ENCODE measurements at places on chromosomes 1 and 21. TPM values are rescaled to one million over a fixed set of nuclear protein-coding genes. Genes with fewer than 3 reads are reported as not detected.

The LRRC3 gene
- total RNA-seq: 1.5 TPM

GRCh38 chr1:40438391-40439015 is 11.8 kb upstream of the ZFP69B start:
- no peak for DNase-seq

The GPR153 gene
- 12.2 TPM for total RNA-seq

GRCh38 chr1:147769106-147769505 is 8.7 kb upstream of the GJA5 start:
- no peak for DNase-seq

The EFNA3 gene
- total RNA-seq: 1.2 TPM

GRCh38 chr1:29669158-29669871 is 433.0 kb downstream of the PTPRU start:
- no peak for DNase-seq

Measured in urinary bladder (tissue), 4 donors.